ENCODE measurements at places on chromosomes 1 and 21.

GRCh38 chr1:56569661-56570060 lies 9.7 kb downstream of the PLPP3 start:
- DNase-seq, result no peak

- DNase-seq, result no peak
Measured at GRCh38 chr1:217135987-217136894, 413.0 kb upstream of the ESRRG start.

- no peak for DNase-seq
Measured at GRCh38 chr1:37181425-37181824, 147.1 kb upstream of the GRIK3 start.

GRCh38 chr21:44636209-44637017 lies 743 bp upstream of the KRTAP10-10 start:
- DNase-seq, result no peak

DNA sequence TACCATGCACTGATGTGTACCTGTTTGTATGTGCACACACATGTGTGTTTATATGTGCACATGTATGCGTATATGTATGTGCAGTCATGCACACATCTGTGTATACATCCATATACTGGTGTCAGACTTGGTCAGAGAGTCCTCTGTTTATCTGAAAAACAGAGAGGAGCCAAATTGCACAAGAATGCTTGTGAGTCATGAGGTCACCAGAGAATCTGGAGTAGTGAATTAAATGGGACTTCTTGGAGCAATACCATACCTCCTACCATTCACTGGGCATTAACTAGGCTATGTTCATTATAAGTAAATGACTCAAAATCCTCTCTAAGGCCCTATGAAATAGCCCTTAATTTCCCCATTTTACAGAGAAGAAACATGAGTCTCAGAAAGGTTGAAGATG lies 272.1 kb upstream of the C1orf87 start:
- no peak for DNase-seq

DNA sequence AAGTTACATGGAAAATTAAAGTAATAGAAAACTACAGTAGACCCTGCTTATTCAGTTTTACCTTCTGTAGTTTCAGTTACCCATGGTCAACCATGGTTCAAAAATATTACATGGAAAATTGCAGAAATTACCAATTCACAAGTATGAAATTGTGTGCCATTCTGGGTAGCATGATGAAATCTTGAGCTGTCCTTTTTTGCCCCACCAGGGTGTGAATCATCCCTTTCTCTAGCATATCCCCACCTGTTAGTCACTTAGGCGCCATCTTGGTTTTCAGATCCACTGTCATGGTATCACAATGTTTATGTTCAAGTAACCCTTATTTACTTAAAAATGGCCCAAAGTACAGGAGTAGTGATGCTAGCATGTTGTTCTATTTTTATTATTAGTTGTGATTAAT lies 3.5 kb upstream of the LRIF1 start:
- DNase-seq, result no peak

DNA sequence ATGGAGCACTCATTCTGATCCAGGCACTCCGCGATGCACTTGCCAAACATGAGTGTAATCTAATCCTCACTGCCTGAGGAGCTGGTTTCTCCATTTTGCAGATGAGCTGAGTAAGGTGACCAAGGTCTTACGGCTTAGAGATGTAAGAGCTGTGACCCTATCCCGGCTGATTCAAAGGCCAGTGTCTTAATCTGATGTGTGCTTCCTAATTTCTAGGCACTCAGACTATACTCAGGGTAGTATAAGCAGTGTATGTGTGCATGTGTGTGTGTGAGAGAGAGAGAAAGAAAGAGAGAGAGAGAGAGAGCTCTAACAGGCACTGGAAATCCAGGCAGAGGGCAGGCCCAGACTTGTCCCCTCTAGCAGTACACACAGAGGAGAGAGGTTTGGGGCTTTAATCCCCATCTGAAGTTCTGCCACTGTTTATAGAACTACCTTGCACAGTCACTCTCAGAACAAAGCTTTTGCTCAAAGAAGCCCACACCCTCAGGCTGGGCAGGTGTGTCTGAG lies 188.2 kb downstream of the ZBTB18 start:
- no peak for DNase-seq

DNA sequence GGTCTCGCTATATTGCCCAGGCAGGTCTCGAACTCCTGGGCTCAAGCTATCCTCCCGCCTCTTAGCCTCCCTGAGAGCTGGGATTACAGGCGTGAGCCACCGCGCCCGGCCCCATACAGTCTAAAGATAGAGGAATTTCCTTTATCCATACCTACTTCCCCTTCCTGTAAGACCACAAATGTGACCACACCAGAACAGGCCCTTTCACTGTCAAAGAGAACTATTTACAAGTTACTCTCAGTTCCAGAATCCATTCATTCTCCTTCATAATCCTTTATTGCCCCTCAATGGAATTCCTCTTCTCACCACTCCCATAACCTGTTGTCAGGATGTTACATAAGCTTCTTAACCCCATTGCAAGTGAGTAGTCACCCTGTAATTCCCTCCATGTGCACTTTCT lies 26.3 kb upstream of the SLC5A9 start:
- DNase-seq, result no peak

GRCh38 chr1:156627313-156627880 lies 8.2 kb downstream of the HAPLN2 start:
- no peak for DNase-seq

GRCh38 chr1:184945029-184945428 lies 29.3 kb downstream of the NIBAN1 start:
- no peak for DNase-seq

DNA sequence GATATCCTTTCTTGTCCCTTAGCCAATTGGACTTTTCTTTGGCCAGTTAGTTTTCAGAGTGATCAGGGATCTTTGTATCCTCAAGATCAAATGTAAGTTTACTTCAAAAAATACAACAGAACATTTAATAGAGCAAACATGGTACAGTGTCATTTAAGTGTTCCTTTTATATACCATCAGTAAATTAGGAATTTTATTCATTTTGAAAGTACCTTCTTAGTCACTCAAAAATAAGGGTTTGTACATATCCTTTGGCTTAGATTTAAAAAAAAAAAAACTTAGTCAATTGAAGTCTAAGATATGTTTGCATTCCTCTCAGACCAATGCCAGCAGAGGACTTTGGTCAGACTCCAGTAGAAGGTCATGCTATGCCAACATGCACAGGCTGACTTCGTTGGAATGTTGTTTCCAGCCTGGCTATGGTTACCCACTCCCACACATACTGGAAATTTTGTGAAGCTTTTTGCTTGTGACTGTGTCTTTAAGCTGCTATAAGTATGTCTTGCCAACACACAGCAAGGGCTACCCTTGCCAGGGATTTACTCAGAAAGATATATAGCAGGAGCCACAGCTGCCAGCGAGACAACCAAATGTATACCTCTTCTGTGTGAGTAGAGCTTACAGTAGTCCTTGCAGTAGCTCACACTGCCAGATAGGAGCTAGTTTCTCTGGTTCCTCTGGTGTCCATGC lies 81.5 kb upstream of the LRIF1 start:
- DNase-seq, result no peak

DNA sequence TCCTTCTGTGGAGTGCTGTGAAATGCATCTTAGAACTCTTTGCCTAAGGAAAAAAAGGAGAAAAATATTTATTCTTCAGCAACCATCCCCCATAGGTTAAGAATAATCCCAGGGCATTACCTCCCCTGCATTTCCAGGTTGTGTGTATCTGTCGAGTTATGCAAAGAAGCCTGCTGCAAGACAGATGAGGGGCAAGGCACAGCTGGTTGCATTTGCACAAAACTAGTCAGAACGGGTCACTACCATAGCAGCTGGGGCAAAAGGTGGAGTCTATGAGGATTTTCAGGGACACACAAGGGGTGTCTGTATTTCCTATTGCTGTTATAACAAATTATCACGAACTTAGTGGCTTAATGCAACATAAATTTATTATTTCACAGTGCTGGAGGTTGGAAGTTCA lies 443.4 kb upstream of the C1orf87 start:
- DNase-seq, result no peak

- DNase-seq, result no peak
Measured at GRCh38 chr1:108719656-108720435, 7.1 kb downstream of the FNDC7 start.

DNA sequence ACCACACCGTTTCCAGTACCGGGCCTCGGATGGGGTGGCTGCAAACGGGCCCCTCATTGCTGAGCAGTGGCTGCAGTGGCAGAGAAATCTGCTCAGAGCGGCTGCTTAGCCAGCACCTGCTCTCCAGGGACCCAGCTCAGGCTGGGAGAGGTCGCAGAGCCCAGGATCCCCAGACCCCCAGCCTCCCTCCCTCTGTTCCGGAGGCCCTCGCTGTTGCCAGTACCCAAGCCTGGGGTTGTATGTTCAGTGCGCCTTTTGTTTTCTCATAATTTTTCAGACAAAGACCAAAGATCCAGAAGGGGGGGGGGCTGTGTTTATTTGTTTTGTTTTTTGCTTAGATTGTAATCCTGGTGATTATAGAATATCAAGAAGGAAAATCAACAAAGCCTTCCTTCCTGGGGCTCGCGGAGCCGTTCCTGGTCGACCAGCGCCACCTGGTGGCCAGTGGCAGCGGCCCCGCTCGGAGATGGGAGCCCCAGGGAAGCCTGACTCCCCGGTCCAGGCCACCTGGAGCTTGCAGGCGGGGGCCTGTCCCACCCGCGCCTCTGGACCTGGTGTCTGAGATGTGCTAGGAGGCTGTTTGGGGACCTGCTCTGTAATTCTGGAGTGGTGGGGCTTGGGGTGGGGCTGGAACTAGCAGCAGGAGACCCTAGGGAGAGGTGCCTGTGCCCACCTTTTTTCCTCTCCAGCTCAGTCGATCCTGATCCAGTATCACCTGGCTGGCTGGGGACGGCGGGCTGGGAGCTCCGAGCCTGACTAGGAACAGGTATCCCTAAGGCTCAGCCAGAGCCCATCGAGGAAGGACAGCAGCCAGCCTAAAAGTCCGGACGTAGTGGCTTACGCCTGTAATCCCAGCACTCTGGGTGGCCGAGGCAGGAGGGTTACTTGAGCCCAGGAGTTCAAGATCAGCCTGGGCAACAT lies 123.9 kb upstream of the VAMP3 start:
- DNase-seq, result no peak

- no peak for DNase-seq
Measured at GRCh38 chr1:19385869-19386591, 73.9 kb downstream of the SLC66A1 start.

- no peak for DNase-seq
Measured at GRCh38 chr1:26890467-26890796, 349 bp upstream of the GPN2 start.

DNA sequence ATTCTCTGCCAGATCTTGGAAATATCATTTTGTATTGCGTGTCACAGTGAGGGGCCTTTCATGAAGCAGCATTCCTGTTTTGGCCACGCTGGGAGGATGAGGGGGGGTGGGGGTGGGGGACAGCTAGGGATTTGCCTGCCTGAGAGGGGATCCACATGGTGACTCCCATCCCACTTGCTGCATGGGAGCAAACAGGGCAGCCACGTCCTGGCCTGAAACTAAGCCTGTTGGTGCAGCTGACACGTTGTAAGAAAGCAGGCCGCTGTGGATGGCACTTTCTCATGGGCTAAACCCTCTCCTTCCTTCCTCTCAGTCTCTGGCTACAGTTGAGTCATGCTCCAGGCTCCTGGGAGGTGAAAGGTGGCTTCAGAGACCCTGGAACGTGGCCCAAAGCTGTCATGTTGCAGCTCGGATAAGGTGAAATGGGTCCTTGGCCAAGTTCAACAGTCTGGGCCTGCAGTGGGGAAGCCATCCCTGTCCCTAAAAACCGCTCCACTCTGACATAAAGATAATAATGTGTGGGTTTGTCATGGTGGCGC lies 346.7 kb upstream of the VAMP3 start:
- peak; percentile 20 for DNase-seq

- no peak for DNase-seq
Measured at GRCh38 chr1:156589546-156589945, 2.0 kb upstream of the NAXE start.

GRCh38 chr1:230577537-230577936 lies 64.7 kb upstream of the COG2 start:
- DNase-seq, result no peak

DNA sequence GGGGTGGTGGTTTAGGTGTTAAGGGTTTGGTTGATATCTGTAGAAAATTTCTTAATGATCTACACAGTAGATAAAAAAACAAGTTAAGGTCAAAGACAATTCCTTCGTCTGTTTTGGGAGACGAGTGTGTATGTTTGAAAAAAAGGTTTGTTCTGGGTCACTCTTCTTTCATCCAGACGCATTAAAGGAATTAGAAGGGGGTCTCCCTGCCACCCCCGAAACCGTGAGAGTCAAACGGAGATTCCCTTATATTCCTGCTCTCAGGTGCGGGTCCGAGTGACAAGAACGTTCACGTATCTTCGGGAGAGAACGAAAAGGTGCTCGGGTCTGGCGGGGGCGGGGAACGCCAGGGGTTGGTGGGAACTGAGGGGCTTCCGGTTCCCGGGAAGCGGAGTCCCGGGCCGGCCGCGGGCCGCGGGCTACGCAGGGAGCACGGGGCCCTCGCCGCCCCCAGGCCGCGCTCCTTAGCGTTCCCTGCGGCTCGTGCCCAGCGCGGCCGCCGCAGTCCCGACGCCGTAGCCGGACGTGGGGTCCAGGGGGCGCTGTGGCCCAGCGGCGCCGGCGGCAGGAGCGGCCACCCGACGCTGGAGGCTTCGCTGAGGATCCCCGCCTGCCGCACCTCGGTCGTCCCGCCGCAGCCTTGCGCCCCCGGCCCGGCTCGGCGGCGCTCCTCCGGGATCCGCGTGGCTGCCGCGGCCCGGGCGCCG lies at the start of gene ZFYVE9:
TSS of gene ZFYVE9 (plus strand) at position 577 of the 707 bp plus-strand sequence. CDS start 91,118 bp downstream, outside the sequence.
- DNase-seq, result peak; percentile 75

GRCh38 chr1:151474745-151475144 lies 15.5 kb upstream of the POGZ start:
- no peak for DNase-seq

DNA sequence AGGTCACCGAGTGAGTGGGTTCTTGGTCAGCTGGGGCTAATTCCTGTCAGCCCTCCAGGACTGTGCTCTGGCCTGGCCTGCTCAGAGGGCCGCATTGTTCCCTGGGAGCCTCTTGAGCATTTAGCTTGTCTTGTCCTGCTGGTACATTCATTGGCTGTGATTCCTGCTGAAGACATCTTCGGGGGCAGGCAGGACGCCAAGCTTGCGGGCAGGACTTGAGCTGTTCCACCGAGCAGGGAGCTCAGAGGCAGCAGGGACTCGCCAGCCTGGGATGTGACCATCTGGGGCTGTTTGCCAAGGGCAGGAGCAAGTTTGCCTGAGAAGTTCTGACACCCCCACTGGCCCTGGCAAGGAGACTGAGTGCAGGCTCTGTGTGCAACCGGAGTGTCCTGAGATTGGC lies 7.0 kb upstream of the SLC26A9 start:
- no peak for DNase-seq

GRCh38 chr1:88609051-88609450 lies 75.0 kb upstream of the PKN2 start:
- DNase-seq, result no peak

DNA sequence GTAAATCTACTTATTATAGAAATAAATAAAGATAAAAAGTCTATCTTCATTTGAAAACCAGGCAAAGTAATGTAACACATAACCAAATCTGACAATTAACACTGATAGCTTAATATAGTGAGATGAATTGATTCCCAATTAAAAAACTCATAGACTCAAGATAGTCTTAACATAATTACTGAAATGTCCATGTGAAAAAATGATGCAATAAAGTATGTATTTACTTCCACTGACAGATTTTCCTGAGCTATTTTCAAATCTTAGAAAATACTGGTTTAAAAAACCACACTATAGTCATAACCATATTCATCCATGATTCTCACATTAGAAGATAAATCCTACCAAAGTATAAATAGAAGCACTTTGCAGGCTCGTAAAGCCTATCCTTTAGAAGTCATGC lies 9.6 kb upstream of the DONSON start:
- no peak for DNase-seq

- DNase-seq, result no peak
Measured at GRCh38 chr1:6152181-6152580, 27.9 kb downstream of the CHD5 start.
